ENCODE measurements at places on chromosomes 4 and X.
A peak's percentile ranks its signal among the peaks of the same experiment; 100 is the strongest.

GRCh38 chr4:94507708-94508107 lies 56.0 kb downstream of the PDLIM5 start:
- peak; percentile 61 for DNase-seq

- no peak for DNase-seq
Observed at GRCh38 chr4:41389356-41389755, 132.6 kb downstream of the UCHL1 start.

GRCh38 chr4:80187677-80188076 lies 9.6 kb upstream of the PRDM8 start:
- DNase-seq: no peak

DNA sequence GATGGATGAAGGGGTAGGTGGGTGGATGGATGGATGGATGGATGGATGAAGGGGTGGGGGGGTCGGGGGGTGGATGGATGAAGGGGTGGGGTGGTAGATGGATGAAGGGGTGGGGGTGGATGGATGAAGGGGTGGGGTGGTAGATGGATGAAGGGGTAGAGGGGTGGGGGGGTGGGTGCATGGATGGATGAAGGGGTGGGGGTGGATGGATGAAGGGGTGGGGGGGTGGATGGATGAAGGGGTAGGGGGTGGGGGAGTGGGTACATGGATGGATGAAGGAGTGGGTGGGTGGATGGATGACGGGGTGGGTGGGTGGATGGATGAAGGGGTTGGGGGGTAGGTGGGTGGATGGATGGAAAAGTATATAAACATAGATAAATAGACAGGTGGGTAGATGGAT lies 74.2 kb downstream of the PRKX start:
- no peak for DNase-seq

DNA sequence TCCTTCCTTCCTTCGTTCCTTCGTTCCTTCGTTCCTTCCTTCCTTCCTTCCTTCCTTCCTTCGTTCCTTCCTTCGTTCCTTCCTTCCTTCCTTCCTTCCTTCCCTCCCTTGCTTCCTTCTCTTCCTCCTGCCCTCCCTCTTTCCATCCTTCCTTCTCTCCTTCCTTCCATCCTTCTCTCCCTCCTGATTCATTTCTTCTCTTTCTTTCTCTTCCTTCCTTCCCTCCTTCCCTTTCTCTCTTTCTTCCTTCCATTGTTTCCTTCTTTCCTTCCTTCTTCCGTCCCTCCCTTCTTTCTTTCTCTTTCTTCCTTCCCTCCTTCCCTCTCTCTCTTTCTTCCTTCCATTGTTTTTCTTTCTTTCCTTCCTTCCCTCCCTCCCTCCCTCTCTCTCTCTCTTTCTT lies 14.5 kb downstream of the CSF2RA start:
- no peak for DNase-seq

- no peak for DNase-seq
Observed at GRCh38 chr4:174550541-174550940, 28.3 kb upstream of the HPGD start.

Data from left cardiac atrium (tissue), 4 donors.